ENCODE measurements at places on chromosomes 1 and 21.

- no peak for DNase-seq
These were observed 10.6 kb upstream of the RRP15 start for GRCh38 chr1:218274511-218274910.

GRCh38 chr1:221172841-221173240, 293.6 kb downstream of the HLX start:
- no peak for DNase-seq

DNA sequence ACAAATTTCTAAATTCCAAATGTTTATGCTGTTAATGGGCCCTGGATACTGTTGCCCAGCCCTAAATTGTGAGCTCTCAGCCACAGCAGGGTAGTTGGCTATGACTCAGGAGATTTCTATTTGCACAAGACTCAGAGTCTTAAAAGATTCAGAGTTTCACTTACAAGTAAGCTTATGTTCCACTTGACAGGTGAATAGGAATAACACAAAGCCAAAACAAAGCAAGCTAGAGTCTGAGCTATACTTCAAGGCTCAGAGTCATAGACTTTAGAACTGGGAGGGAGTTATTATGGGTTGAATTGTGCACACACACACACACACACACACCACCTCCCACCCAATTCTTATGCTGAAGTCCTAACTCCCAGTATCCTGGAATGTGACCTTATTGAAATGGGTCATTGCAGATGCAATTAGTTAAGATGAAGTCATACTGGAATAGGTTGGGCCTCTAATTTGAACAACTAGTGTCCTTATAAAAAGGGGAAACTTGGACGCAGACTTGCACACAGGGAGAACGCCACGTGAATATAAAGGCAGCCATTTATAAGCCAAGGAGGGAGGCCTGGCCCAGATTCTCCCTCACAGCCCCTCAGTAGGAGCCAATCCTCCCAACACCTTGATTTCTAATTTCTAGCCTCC, 30.2 kb downstream of the PRDX6 start:
- no peak for DNase-seq

DNA sequence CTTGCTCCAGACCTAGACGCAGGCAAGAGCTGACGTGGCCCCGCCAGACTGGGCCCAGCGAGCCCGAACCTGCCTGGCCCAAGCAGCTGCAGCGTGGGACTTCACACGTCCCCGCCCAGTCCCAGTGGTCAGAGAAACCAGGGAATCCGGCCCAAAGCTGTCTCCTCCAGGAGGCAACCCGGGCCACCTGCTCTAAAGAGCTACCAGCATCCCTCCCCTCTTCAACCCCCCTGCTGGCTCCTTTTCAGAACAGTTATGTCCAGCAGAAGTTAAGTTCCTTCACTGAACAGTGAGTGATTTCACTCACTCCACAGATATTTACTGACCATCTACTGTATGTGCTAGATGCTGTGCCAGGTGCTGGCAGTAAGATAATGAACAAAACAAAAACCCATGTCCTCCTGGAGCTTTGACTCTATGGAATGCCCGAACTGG, 2.1 kb upstream of the EFNA1 start:
- no peak for DNase-seq

GRCh38 chr21:38289705-38290485, 33.1 kb downstream of the KCNJ15 start:
- no peak for DNase-seq
